Astrocyte (in vitro differentiated cells and primary cell): ENCODE measurements at places on chromosomes 3 and 15. TPM values are rescaled to one million over a fixed set of nuclear protein-coding genes. Genes with fewer than 3 reads are reported as not detected.

DNA sequence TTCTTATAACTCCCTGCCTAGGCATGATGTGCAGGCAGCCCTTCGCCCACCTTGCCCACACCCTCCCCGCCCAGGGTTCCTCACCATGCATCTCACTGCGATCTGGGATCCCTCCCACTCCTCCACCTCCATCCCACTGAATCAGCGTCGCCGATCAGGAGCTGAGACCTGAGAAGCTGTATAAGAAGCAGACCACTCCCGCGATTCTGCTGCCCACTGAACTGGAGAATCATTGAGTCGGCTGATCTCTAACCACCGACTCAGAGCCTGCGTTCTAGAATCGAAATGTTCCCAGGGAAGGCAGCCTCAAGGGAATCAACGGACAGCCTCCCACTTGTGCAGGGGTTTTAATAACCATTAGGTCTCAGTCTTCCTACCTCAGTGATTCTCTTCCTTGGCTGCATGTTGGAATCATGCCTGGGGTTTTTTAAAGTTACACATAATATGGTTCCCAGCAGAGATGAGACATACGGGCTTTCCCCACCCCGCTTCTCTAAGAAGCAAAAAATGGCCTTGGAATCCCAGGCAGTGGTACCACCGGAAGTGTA is 60.2 kb downstream of the TMEM44 start:
- H3K27ac ChIP-seq, result peak overlapping the region; percentile 80
- no peaks in the 10 kb centered on the region for H3K36me3 ChIP-seq
- H3K27me3 ChIP-seq, result no peaks in the 10 kb centered on the region
- peaks cover 49% of the 10 kb centered on the region for H3K4me1 ChIP-seq
- peak; percentile 62 for DNase-seq

- H3K36me3 ChIP-seq, result no peaks in the 10 kb centered on the region
Measured at GRCh38 chr3:51340013-51340829, 44.9 kb upstream of the MANF start.

- no peak overlapping the region for H3K4me3 ChIP-seq
- no peak overlapping the region for H3K27ac ChIP-seq
- H3K27me3 ChIP-seq, result no peaks in the 10 kb centered on the region
- H3K36me3 ChIP-seq, result no peaks in the 10 kb centered on the region
- no peaks in the 10 kb centered on the region for H3K4me1 ChIP-seq
Measured at GRCh38 chr3:70392227-70392626, 79.8 kb upstream of the MDFIC2 start.

DNA sequence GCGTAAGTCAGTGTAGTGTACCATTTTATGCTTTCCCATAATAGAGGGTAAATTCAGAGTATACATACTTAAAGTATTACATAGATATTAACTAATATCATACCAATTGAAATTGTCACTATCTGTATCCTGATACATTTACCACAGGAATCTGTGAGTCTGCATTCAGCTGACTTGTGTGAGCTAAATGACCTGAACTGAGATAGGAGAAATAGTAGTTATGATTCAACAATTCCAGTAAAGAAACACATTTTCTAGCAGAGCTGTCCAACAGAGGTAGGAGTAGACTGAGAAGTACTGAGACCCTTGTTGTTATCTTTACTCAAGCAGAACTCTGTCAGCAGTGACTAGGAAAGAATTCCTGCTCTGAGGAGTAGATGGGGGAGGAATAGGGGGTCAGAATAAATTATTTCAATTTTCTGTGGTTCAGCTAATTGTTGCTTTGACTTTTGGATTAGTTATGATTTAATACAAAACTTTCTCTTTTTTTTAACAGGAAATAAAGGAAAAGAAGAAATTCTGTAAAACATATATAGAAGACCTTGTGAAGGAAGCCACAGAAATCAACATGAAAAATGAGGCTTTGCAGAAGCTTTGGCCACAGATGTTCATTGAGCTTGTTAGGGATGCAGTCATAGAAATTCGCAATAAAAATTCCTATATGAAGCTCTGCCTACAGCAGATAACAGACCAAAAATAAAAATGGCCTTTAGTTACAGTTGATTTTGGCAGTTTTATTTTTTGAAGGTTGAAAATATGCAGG is 66.2 kb upstream of the THSD4 start:
- H3K4me1 ChIP-seq, result peaks cover 39% of the 10 kb centered on the region
- no peaks in the 10 kb centered on the region for H3K27me3 ChIP-seq
- peak; percentile 100 for DNase-seq
- H3K36me3 ChIP-seq, result no peaks in the 10 kb centered on the region
- H3K27ac ChIP-seq, result peak overlapping the region; percentile 99
- H3K4me3 ChIP-seq, result no peak overlapping the region

- H3K4me1 ChIP-seq, result peaks cover 38% of the 10 kb centered on the region
- no peak overlapping the region for H3K27ac ChIP-seq
- no peaks in the 10 kb centered on the region for H3K36me3 ChIP-seq
- peak overlapping the region; percentile 5 for H3K4me3 ChIP-seq
Measured at GRCh38 chr3:49173792-49174170, 2.4 kb downstream of the KLHDC8B start.

GRCh38 chr3:139299261-139300132 is 44.3 kb upstream of the MRPS22 start:
- no peaks in the 10 kb centered on the region for H3K36me3 ChIP-seq
- no peak overlapping the region for H3K4me3 ChIP-seq
- DNase-seq, result peak; percentile 79
- no peaks in the 10 kb centered on the region for H3K27me3 ChIP-seq
- peak overlapping the region; percentile 75 for H3K27ac ChIP-seq
- peaks cover 39% of the 10 kb centered on the region for H3K4me1 ChIP-seq

- peaks cover 16% of the 10 kb centered on the region for H3K36me3 ChIP-seq
- DNase-seq, result no peak
- no peaks in the 10 kb centered on the region for H3K27me3 ChIP-seq
- H3K4me1 ChIP-seq, result peaks cover 4% of the 10 kb centered on the region
Measured at GRCh38 chr3:157412323-157412855, 24.3 kb upstream of the PTX3 start.

- no peaks in the 10 kb centered on the region for H3K4me1 ChIP-seq
- peaks cover 3% of the 10 kb centered on the region for H3K27me3 ChIP-seq
- no peaks in the 10 kb centered on the region for H3K36me3 ChIP-seq
- H3K4me3 ChIP-seq, result no peak overlapping the region
- DNase-seq, result no peak
Measured at GRCh38 chr15:61421470-61421869, 192.4 kb upstream of the RORA start.

- no peak overlapping the region for H3K4me3 ChIP-seq
- H3K36me3 ChIP-seq, result no peaks in the 10 kb centered on the region
Measured at GRCh38 chr3:71862371-71863140, 77.6 kb upstream of the PROK2 start.

DNA sequence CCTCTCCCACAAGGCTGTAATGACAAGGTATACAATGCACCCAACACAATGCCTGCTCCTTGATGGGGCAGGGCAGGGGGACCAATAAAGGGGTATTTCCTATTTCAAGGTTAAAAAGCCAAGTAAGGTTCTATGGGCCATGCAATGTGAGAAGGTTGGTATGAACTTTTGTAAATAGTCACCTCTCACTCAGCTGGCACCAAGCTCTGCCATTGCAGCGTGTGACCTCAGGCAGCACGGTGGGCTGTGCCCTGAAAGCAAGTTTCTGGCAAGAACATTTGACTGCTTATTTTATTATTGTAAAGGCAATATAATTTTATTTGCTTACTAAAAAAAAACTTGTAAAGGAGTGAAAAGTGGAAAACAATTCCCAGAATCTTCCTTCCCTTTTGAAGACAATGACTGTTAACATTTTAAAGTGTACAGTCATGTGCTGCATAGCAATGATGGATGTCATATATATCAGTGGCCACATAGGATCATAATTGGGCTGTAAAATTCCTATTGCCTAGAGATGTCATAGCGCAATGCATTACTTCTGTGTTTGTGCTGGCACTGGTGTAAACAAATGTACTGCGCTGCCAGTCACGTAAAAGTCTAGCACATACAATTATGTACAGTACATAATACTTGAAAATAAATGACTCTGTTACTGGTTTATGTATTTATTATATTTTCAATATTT is 167.3 kb upstream of the RORA start:
- H3K4me1 ChIP-seq, result no peaks in the 10 kb centered on the region
- no peak overlapping the region for H3K4me3 ChIP-seq
- no peak for DNase-seq
- H3K27ac ChIP-seq, result no peak overlapping the region
- H3K36me3 ChIP-seq, result no peaks in the 10 kb centered on the region

DNA sequence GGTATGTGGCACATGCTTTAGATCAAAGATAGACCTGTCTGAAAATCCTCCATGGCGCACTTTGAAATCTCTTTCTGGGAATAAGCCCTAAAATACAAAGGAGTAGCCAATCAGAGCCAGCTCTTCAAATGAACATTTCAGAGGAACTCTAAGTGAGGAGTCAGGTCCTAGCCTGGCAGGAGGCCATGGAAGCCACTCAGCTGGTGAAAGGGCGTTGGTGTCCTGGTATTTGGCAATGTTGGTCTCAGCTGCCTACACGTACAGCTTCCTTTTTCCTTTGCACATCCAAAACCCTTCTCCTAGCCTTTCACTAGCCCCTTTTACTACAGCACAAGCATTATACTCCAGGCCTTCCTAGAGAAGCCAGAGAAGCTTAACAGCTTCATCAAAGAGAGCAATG is 5.5 kb downstream of the WDR73 start:
- DNase-seq, result no peak
- H3K4me3 ChIP-seq, result no peak overlapping the region
- no peak overlapping the region for H3K27ac ChIP-seq
- peaks cover 37% of the 10 kb centered on the region for H3K36me3 ChIP-seq
- no peaks in the 10 kb centered on the region for H3K27me3 ChIP-seq

GRCh38 chr3:155912579-155913190 is 42.2 kb downstream of the GMPS start:
- peak; percentile 70 for DNase-seq
- H3K36me3 ChIP-seq, result peaks cover 15% of the 10 kb centered on the region
- H3K4me3 ChIP-seq, result no peak overlapping the region
- no peaks in the 10 kb centered on the region for H3K27me3 ChIP-seq
- peaks cover 8% of the 10 kb centered on the region for H3K4me1 ChIP-seq
- H3K27ac ChIP-seq, result peak overlapping the region; percentile 28

GRCh38 chr15:40914486-40914885 is 14.7 kb upstream of the DLL4 start:
- no peak overlapping the region for H3K27ac ChIP-seq
- peaks cover 12% of the 10 kb centered on the region for H3K4me1 ChIP-seq
- no peaks in the 10 kb centered on the region for H3K36me3 ChIP-seq
- DNase-seq, result no peak
- no peaks in the 10 kb centered on the region for H3K27me3 ChIP-seq

- H3K36me3 ChIP-seq, result no peaks in the 10 kb centered on the region
- H3K27me3 ChIP-seq, result no peaks in the 10 kb centered on the region
- no peak overlapping the region for H3K27ac ChIP-seq
- H3K4me3 ChIP-seq, result no peak overlapping the region
- peak; percentile 10 for DNase-seq
Measured at GRCh38 chr3:105174017-105174615, 192.6 kb upstream of the ALCAM start.

- peak overlapping the region; percentile 64 for H3K4me3 ChIP-seq
- no peak for DNase-seq
Measured at GRCh38 chr15:88257311-88258092, 963 bp upstream of the NTRK3 start.

GRCh38 chr3:168250415-168250861 is 154.7 kb upstream of the GOLIM4 start:
- no peaks in the 10 kb centered on the region for H3K27me3 ChIP-seq
- no peak overlapping the region for H3K27ac ChIP-seq
- H3K4me1 ChIP-seq, result peaks cover 5% of the 10 kb centered on the region
- no peaks in the 10 kb centered on the region for H3K36me3 ChIP-seq
- peak overlapping the region; percentile 72 for H3K4me3 ChIP-seq

GRCh38 chr3:187967993-187968392 is 186.0 kb upstream of the LPP start:
- no peak overlapping the region for H3K4me3 ChIP-seq
- no peaks in the 10 kb centered on the region for H3K4me1 ChIP-seq
- H3K36me3 ChIP-seq, result no peaks in the 10 kb centered on the region
- H3K27me3 ChIP-seq, result no peaks in the 10 kb centered on the region
- DNase-seq, result no peak

- peak overlapping the region; percentile 71 for H3K27ac ChIP-seq
- DNase-seq, result no peak
- H3K4me3 ChIP-seq, result no peak overlapping the region
- no peaks in the 10 kb centered on the region for H3K36me3 ChIP-seq
- no peaks in the 10 kb centered on the region for H3K27me3 ChIP-seq
- H3K4me1 ChIP-seq, result peaks cover 12% of the 10 kb centered on the region
Measured at GRCh38 chr3:58272891-58273290, 33.2 kb upstream of the RPP14 start.

- no peak overlapping the region for H3K4me3 ChIP-seq
- no peak overlapping the region for H3K27ac ChIP-seq
- peak; percentile 19 for DNase-seq
- H3K27me3 ChIP-seq, result no peaks in the 10 kb centered on the region
Measured at GRCh38 chr3:20080956-20081554, 40.8 kb downstream of the KAT2B start.

- H3K36me3 ChIP-seq, result no peaks in the 10 kb centered on the region
- H3K27me3 ChIP-seq, result no peaks in the 10 kb centered on the region
- H3K4me1 ChIP-seq, result peaks cover 11% of the 10 kb centered on the region
- no peak overlapping the region for H3K4me3 ChIP-seq
Measured at GRCh38 chr3:175349168-175349567, 490.0 kb downstream of the NAALADL2 start.

GRCh38 chr3:98778852-98779413 is 15.8 kb downstream of the ST3GAL6 start:
- H3K27ac ChIP-seq, result peak overlapping the region; percentile 90
- H3K27me3 ChIP-seq, result no peaks in the 10 kb centered on the region
- peak overlapping the region; percentile 6 for H3K4me3 ChIP-seq
- no peaks in the 10 kb centered on the region for H3K36me3 ChIP-seq
- DNase-seq, result peak; percentile 99

GRCh38 chr3:115523458-115523857 is 99.9 kb upstream of the GAP43 start:
- no peaks in the 10 kb centered on the region for H3K36me3 ChIP-seq
- H3K4me3 ChIP-seq, result no peak overlapping the region
- DNase-seq, result no peak
- peaks cover 6% of the 10 kb centered on the region for H3K4me1 ChIP-seq
- H3K27ac ChIP-seq, result no peak overlapping the region

- H3K4me3 ChIP-seq, result no peak overlapping the region
- H3K27ac ChIP-seq, result no peak overlapping the region
- H3K36me3 ChIP-seq, result no peaks in the 10 kb centered on the region
- no peaks in the 10 kb centered on the region for H3K27me3 ChIP-seq
- no peaks in the 10 kb centered on the region for H3K4me1 ChIP-seq
- no peak for DNase-seq
Measured at GRCh38 chr3:53921296-53921695, 29.6 kb upstream of the SELENOK start.

DNA sequence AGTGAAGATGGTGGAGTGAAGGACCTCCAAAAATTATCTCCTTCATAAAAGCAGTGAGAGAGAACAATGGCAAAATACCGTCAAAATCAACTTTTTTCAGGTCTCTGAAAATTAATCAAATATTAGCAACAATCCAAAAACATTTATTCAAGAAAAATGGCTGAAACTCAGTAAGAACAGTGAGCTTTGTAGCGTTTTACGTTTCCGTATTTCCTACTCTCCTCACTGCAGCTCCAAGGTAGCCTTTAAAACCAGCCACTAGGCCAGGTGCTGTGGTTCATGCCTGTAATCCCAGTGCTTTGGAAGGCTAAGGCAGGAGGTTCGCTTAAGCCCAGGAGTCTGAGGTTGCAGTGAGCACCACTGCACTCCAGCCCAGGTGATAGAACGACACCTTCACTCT is 38.5 kb downstream of the ATP10A start:
- no peak overlapping the region for H3K27ac ChIP-seq
- no peak for DNase-seq
- H3K4me1 ChIP-seq, result peaks cover 2% of the 10 kb centered on the region
- H3K36me3 ChIP-seq, result no peaks in the 10 kb centered on the region
- no peaks in the 10 kb centered on the region for H3K27me3 ChIP-seq
- H3K4me3 ChIP-seq, result no peak overlapping the region

The HEMK1 gene
- total RNA-seq, result 13.6 and 15.7 TPM in 2 replicates

The FGF7 gene
- total RNA-seq, result 0.26 and 0.43 TPM in 2 replicates

The SLC9C1 gene
- not detected in 2 replicates for total RNA-seq

The PLA2G4F gene
- total RNA-seq, result 0.30 TPM in 1 of 2 replicates, not detected in the other

The FYTTD1 gene
- 82.8 and 89.1 TPM in 2 replicates for total RNA-seq

The TGM4 gene
- 0.18 TPM in 1 of 2 replicates, not detected in the other for total RNA-seq

The GLDN gene
- 0.09 TPM in 1 of 2 replicates, not detected in the other for total RNA-seq
